ENCODE measurements at places on chromosomes 16 and 17.

DNA sequence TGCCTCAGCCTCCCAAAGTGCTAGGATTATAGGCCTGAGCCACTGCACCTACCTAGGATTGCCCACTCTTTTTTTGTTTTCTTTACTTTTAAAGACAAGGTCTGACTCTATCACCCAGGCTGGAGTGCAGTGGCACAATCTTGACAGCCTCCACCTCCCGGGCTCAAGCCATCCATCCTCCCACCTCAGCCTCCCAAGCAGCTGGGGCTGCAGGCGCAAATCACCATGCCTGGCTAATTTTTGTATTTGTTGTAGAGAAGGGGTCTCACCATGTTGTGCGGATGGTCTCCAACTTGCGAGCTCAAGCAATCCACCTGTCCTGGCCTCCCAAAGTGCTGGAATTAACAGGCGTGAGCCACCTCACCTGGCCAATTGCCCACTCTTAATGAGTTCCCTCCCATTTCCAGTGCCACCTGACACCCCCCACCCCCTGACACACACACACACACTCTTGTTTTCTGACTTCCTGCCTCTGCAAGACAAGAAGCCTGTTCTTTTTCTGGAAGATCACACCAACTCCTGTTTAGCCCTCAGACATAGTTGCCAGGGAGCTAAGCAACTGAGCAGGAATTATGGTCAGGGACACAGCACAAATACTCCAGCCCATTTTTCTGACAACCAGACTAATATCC is 2.6 kb downstream of the OVCA2 start:
- H3K4me3 ChIP-seq, result no peak overlapping the region
- H3K27me3 ChIP-seq, result peaks cover 5% of the 10 kb centered on the region
- no peak for DNase-seq
- peaks cover 8% of the 10 kb centered on the region for H3K36me3 ChIP-seq
- H3K27ac ChIP-seq, result no peak overlapping the region
- peaks cover 3% of the 10 kb centered on the region for H3K4me1 ChIP-seq

- no peaks in the 10 kb centered on the region for H3K4me1 ChIP-seq
- no peak overlapping the region for H3K4me3 ChIP-seq
- no peak for DNase-seq
- H3K36me3 ChIP-seq, result no peaks in the 10 kb centered on the region
- H3K27me3 ChIP-seq, result no peaks in the 10 kb centered on the region
- H3K27ac ChIP-seq, result no peak overlapping the region
Observed at GRCh38 chr16:28610595-28611191, 849 bp upstream of the SULT1A1 start.

GRCh38 chr17:5513628-5514027 is 27.3 kb downstream of the MIS12 start:
- no peak overlapping the region for H3K4me3 ChIP-seq
- no peak for DNase-seq
- no peaks in the 10 kb centered on the region for H3K27me3 ChIP-seq

DNA sequence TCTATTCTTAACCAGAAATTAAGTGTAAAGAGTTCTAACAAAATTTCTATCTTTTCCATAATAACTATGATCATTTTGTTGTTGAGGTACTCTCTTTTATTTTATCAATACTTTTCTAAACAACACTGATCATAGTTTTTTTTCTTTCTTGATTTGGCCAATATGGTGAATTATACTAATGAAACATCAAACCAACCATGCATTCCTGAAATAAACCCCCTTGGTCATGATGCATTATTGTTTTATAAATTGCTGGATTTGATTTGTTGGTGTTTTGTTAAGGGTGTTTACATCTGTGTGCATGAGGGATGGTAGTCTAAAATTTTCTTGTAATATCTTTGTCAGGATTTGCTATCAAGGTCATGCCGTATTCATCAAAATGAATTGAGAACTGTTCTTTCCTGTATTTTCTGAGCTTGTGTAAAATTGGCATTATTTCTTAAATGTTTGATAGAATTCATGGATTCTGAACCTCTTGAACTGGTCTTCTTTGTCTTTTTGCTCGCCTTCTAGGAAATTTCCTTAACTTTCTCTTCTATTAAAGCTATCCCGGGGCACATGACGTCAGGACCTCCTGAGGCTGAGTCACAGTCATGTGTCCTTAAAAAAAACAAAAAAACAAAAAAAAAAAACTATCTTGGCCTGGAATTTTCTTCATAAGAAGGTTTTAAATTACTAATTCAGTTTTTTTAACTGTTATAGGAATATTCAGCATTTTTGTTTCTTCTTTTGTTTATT is 3.9 kb upstream of the TRIM25 start:
- no peak overlapping the region for H3K4me3 ChIP-seq
- H3K27me3 ChIP-seq, result peaks cover 17% of the 10 kb centered on the region
- DNase-seq, result no peak
- H3K36me3 ChIP-seq, result no peaks in the 10 kb centered on the region
- no peak overlapping the region for H3K27ac ChIP-seq
- no peaks in the 10 kb centered on the region for H3K4me1 ChIP-seq

DNA sequence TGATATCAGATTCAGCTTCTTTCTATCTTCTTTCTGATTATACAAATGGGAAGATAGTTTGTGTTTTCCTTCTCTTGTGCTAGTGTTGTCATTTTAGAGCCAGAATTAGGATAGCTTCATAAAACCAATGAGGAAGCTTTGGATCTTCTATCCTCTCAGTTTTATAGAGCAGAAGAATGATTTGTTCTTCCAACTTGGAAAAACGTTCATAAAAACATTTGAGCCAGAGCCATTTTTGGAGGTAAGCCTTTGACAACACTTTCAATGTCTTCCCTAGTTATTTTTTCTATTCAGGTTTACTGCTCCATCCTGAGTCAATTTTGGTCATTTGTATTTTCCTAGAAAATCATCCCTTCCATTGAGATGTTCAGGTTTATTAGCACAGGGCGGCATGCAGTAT is 91.2 kb upstream of the MYOCD start:
- no peaks in the 10 kb centered on the region for H3K27me3 ChIP-seq
- no peak for DNase-seq
- no peak overlapping the region for H3K4me3 ChIP-seq
- no peaks in the 10 kb centered on the region for H3K4me1 ChIP-seq

DNA sequence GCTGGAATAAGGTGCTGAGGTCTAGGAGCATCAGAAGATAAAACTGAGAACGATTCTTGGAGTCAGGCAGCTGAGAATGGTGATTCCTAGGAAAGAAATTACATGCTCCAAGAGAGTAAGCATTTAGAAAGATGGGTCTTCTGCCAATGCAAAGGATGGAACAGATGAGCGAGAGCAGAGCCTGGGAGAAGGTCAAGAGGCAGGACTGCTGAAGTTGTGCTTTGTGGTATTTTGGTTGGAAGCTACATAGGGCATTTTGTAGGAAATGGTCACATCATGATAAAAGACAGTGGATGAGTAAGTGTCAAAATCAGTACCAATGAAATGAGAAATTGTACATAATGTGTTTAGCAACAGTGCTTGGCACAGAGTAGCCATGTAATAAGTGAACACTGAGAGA is 1.4 kb upstream of the CRYM start:
- no peaks in the 10 kb centered on the region for H3K27me3 ChIP-seq
- no peaks in the 10 kb centered on the region for H3K36me3 ChIP-seq
- H3K27ac ChIP-seq, result no peak overlapping the region
- DNase-seq, result no peak
- H3K4me3 ChIP-seq, result no peak overlapping the region

GRCh38 chr16:81826523-81826922 is 47.4 kb downstream of the PLCG2 start:
- no peaks in the 10 kb centered on the region for H3K4me1 ChIP-seq

DNA sequence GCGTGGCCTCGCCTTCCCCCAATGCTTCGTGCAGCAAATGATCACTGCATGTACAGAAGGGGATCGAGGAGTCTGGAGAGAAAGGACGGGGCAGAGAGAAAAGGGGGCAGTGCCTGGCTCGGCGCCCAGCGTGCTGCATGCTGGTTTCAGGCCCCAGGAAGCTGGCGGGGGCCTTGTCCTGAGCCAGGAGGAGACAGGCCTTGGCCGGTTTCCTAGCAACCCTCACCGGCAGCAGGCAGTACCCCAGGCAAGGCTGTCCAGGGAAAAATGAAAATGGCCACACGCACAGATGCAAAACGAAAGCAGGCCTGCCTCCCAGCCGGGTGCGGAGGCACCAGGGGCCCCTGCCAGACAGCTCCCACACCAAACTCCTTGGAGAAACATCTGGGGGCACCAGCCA is 126.3 kb downstream of the ZFHX3 start:
- H3K36me3 ChIP-seq, result no peaks in the 10 kb centered on the region
- H3K27ac ChIP-seq, result no peak overlapping the region
- H3K27me3 ChIP-seq, result no peaks in the 10 kb centered on the region
- H3K4me3 ChIP-seq, result no peak overlapping the region

DNA sequence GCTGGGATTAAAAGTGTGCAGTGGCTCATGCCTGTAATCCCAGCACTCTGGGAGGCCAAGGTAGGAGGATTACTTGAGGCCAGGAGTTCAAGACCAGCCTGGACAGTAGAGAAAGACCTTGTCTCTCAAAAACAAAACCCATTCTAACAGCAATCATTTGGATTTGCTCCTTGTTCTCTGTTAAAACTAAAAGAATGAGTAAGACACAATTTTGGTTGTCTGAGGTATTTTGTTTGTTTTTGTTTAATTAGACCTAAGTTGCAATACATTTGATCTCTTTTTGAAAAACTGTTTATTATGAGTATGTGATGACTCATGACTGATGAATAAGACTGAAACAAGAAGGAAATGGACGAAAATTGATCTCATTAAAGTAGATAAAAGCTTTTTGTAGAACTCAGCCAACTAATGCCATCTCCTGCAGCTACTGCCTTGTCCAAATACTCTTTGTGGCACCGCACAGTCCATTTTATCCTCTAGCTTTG is 29.0 kb downstream of the GLG1 start:
- H3K27me3 ChIP-seq, result no peaks in the 10 kb centered on the region
- H3K36me3 ChIP-seq, result no peaks in the 10 kb centered on the region
- H3K27ac ChIP-seq, result no peak overlapping the region
- H3K4me3 ChIP-seq, result no peak overlapping the region

- no peak overlapping the region for H3K4me3 ChIP-seq
- no peak overlapping the region for H3K27ac ChIP-seq
- H3K36me3 ChIP-seq, result peaks cover 9% of the 10 kb centered on the region
- DNase-seq, result no peak
- H3K27me3 ChIP-seq, result no peaks in the 10 kb centered on the region
Observed at GRCh38 chr16:70391881-70392481, 45.3 kb downstream of the DDX19A start.

DNA sequence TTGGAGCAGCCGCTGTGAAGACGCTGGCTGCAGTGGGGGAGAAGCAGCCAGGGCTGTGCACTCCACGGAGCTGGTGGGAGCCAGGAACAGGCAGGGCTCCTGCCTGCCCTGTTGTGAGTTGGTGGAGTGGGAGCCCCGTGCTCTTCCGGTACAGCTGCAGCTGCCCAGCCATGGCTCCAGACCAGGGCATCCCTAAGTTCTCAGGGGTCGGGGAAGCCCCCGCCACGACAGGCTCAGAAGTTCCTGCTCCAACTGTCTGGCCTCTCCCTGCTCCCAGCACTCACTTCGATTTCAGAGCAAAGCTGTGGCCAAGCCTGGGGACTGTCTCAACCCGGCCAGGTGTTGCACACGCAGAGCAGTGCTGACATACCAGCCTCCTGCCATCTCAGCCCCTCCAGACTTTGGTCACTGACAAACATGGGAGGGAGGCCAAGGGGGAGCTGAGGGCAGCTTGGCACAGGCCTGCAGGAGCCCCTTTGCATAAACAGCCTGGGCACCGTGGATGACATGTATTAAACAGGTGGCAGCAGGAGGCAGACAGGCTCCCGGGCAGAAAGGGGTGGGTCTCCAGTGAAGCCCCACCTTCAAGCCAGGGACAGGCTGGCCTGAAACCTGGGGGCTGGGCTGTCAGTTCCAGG is 13.9 kb upstream of the KDM8 start:
- H3K4me1 ChIP-seq, result no peaks in the 10 kb centered on the region
- no peak overlapping the region for H3K27ac ChIP-seq
- H3K36me3 ChIP-seq, result no peaks in the 10 kb centered on the region

- no peak overlapping the region for H3K27ac ChIP-seq
- no peaks in the 10 kb centered on the region for H3K36me3 ChIP-seq
- H3K4me3 ChIP-seq, result no peak overlapping the region
- peaks cover 2% of the 10 kb centered on the region for H3K4me1 ChIP-seq
Observed at GRCh38 chr16:9258423-9259051, 167.1 kb downstream of the HAPSTR1 start.

- no peak for DNase-seq
- H3K27ac ChIP-seq, result no peak overlapping the region
- H3K4me3 ChIP-seq, result no peak overlapping the region
- no peaks in the 10 kb centered on the region for H3K4me1 ChIP-seq
- H3K27me3 ChIP-seq, result no peaks in the 10 kb centered on the region
Observed at GRCh38 chr17:35890774-35891155, 10.6 kb upstream of the CCL5 start.

DNA sequence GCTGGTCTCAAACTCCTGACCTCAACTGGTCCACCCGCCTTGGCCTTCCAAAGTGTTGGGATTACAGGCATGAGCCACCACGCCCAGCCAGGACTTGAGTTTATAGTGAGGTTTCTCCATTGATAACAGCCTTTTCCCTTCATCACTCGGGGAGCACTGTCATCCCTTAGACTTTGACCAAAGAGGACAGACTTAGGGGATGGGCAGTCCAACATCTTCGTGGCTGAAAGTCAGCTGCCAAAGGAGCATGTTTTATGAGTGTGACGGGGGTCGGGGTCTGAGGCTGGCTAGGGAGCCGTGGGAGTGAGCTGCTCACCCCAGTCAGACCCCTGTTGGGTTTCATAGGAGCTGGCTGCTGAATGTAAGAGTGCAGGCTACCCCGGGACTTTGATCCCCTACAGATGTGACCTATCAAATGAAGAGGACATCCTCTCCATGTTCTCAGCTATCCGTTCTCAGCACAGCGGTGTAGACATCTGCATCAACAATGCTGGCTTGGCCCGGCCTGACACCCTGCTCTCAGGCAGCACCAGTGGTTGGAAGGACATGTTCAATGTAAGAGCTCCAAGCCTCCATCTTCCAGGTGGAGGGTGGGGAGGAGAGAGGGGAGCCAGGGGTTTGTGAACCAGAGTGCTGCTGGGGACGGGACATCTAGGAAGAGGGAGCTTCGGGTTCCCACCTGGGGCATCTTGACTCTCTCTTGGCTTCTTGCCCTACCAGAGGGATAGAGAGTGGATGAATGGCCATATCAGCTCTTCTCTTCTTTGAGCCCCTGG is 3.1 kb downstream of the DHRS11 start:
- H3K27ac ChIP-seq, result no peak overlapping the region
- H3K36me3 ChIP-seq, result peaks cover 2% of the 10 kb centered on the region
- no peak for DNase-seq
- peaks cover 8% of the 10 kb centered on the region for H3K4me1 ChIP-seq

DNA sequence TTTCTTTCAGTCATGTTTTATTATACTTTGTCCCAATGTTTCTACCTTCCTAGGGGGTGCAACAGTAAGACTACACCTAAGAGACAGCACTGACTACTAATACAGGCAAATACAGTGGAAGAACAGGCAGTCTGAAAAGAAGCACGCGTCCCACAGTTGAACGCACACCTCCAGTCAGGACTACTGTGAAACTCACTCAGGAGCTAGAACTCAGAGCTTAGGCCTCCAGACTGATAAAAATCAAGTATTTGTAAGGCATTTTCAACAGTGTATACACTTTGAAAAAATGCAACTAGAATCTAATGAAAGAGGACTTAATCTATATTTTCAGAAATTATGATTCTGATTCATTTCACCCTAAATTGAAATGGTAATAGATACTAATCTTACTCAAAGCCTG is 14.4 kb downstream of the ITFG1 start:
- peaks cover 10% of the 10 kb centered on the region for H3K36me3 ChIP-seq
- no peak overlapping the region for H3K27ac ChIP-seq
- no peaks in the 10 kb centered on the region for H3K4me1 ChIP-seq
- DNase-seq, result no peak

GRCh38 chr17:51640108-51640622 is 379.8 kb downstream of the UTP18 start:
- no peak for DNase-seq
- no peaks in the 10 kb centered on the region for H3K4me1 ChIP-seq
- H3K4me3 ChIP-seq, result no peak overlapping the region
- no peak overlapping the region for H3K27ac ChIP-seq
- no peaks in the 10 kb centered on the region for H3K27me3 ChIP-seq

Data from H1 (cell line).